Activated CD4-positive, alpha-beta T cell treated with anti-CD3 and anti-CD28 coated beads for 24 hours (primary cell): ENCODE measurements at places on chromosomes 5 and 9.

DNA sequence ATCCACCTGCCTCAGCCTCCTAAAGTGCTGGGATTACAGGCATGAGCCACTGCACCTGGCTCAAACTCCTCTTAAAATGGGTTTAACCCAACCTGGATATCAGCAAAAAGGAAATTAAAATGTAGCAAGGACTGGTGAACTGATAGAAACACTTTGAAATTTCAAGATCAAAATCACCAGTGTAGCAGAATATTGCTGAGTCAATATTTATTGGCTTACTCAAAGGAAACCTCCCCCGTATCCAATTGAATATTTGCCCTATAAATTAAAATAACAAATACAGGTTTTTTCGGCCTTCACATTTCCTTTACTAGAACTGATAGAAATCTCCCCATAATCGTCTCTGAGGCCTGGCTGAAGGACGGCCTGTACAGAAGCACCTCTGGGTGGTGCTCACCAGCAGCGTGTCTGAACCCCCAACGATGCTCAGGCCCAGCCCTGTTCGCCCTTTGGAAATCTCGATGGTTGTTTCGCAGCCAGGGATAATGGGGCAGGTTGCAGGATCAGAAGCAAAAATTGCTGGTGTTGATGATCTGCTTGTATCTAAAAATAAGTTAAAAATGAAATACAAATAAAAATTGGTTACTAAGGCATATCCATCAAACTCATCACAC is 156.6 kb downstream of the MPDZ start:
- no peak for DNase-seq

DNA sequence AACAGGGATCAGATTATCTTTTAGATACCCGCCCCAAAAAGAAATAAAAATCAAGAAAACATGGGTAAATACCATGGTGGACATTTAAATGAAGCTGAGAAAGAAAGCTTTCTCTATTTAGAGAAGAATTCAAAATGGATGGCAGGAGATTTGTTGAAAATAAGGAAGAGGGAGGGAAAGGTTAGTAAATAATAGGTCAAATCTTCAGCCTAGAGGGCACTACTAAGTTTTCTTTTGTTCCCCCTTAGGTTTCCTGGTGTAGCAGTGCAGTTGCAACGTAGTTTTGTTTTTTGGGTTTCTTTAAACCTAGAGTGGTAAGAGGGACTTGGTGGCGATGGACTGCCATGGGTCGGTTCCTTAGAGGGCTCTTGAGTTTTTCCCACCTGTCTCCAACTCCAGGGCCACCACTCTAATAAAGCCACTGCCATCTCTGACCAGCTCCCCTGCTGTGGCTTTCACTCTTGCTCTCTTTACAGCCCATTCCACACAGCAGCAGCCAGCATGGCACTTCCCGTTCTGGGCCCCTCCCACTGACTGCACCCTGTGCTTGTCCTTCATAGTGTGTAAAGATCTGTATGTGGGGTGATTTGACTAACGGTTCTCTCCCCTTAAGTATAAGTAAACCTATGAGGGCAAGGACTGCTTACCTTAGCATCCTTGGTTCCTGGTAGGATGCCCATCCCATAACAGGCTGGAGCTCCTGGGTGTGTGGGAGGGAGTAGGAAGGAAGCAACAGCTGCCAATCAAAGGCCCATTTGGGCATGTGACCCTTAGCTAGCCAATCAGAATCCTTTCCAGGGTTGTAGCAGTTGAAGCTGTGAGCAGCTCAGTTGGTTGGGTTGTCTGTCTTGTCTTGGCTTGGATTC is 118.3 kb downstream of the SLC1A3 start:
- no peak for DNase-seq

GRCh38 chr5:6822556-6823343 is 109.5 kb downstream of the TENT4A start:
- no peak for DNase-seq

DNA sequence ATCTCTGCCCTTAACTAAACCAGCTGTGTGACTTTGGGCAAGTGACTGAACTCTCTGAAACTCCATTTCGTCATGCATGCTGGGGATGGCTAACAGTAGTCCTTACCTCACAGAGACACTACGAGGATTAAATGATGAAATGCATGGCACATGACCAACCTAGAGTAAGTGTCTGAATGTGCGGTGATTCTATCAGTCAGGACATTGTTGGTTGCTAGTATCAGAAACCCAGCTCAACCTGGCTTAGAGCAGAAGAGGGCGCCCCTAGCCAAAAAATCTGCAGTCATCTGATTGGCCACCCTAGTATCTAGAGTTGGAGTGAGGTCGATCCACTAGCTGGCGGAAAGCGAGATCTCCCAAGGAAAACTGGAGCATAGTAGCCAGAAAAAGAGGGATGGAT is 25.2 kb downstream of the NEURL1B start:
- DNase-seq: no peak

GRCh38 chr5:123155446-123155960 is 66.5 kb downstream of the PRDM6 start:
- no peak for DNase-seq

DNA sequence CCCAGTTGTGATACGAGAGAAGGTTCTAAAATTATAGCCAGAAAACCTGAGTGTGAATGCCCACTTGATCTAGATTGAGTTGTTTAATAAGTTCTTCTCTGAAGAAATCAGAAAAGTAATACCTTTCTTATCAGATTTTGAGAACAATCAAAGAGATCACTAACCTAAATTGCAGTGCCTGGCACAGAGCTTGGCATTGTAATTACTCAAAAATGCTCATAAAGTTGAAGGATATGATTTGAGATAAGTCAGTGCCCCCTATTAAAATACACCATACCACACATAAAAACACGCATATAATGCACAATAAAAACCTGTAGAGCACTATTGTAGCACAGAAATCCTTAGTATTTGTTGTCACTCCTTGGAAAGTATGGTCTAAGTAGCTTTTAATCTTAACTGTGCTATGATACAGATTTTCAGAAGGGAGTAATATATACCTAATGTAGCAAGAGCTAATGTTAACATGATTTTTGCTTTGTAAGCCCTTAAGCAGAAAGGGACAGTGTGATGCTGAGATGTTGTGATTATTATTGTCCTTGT is 257.5 kb upstream of the CDH18 start:
- DNase-seq: no peak

- no peak for DNase-seq
Measured at GRCh38 chr5:91144491-91145332, 238.4 kb downstream of the ARRDC3 start.
